ENCODE measurements at places on chromosomes 4 and X. TPM values are rescaled to one million over a fixed set of nuclear protein-coding genes. Genes with fewer than 3 reads are reported as not detected.

DTHD1 gene
- not detected for polyA plus RNA-seq

C4orf36 gene
- polyA plus RNA-seq = 0.74 TPM

IL13RA2 gene
- 0.45 TPM for polyA plus RNA-seq

RPA4 gene
- polyA plus RNA-seq = not detected

WDFY3 gene
- 13.7 TPM for polyA plus RNA-seq

Data from adipose tissue (tissue), 3 donors.